ENCODE measurements at places on chromosomes 4 and X.

DNA sequence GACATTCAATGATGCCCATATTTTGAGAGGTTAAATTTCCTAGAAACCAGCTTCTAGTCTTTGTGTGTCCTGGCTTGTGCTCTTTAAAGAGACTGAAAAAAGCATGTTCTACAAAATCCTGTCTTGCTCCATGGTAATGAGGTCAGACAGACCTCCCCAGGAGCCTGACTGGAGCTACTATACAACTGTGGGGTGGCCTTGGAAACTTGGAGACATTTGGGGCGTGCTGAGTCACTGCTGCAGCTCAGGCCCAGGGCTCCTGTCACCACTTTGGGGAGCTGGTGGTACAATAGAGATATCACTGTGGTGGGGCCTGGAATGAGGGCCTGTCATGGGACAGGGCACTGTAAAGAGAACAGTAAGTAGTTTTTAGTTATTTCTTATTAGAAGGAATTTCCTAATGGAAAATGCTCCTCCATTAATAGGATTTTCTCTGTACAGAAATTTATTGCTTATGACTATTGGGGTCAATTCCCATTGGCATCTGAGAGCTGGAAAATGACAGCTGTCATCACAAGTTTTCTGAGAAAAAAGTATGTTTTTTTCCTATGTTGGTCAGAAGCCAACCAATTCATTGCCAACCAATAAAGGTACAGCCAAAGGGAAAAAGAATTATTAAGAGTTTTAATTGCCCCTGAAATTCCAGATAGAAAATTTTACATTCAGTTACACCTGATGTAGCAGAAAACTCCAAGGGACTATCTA, 207.4 kb upstream of the JADE1 start:
- no peak for DNase-seq

DNA sequence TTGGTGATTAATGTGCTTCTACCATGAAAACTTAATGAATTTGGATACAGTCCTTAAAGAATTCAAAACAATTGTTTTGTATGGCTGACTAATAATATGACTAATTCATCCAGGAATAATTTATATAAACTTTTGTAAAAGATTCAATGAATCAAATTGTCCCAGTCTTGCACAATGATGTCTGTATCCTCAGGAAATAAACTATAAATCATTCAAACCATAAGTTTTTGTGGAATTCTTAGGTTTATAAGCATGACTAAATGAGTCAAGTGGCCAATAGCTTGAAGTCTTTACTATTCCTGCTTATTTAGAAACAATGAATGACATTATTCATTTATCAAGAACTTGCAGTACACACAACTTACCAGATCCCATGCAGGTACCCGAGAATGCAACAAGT, 935.0 kb upstream of the INTU start:
- DNase-seq: no peak

DNA sequence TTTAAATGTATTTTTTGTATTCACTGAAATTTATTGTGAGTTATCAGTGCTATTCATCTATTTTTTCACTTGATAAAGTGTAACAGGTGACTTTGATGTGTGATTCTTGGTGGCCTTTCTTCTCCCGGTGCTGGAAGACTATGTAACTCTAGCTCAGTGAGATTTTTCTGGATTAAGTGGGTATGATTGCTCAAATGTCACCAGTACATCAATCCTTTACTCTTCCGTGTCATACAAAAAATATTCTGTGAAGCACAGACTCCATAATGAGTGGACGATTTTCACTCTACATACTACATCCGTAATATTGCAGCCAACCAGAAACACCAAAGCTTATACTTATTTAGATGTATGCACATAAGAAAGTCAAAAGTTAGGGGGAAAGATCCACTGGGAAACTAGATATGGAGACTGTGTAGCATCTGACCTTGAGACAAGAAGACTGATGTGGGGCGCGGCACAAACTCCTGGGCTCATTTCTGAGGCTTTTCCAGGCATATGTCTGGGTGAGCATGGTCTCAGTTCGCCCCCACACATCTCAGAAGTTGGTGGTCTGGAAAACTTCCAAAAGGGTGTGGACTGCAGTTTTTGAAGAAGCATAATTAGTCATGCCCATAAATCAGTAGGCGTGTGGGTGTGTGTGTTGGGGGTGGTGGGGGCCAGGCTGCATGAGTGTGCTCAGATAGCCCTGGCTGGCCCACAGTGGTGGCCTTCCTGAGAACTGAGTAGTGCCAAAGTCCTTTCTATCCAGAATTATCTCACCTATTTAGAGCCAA, 53.9 kb upstream of the TENM3 start:
- DNase-seq: no peak

DNA sequence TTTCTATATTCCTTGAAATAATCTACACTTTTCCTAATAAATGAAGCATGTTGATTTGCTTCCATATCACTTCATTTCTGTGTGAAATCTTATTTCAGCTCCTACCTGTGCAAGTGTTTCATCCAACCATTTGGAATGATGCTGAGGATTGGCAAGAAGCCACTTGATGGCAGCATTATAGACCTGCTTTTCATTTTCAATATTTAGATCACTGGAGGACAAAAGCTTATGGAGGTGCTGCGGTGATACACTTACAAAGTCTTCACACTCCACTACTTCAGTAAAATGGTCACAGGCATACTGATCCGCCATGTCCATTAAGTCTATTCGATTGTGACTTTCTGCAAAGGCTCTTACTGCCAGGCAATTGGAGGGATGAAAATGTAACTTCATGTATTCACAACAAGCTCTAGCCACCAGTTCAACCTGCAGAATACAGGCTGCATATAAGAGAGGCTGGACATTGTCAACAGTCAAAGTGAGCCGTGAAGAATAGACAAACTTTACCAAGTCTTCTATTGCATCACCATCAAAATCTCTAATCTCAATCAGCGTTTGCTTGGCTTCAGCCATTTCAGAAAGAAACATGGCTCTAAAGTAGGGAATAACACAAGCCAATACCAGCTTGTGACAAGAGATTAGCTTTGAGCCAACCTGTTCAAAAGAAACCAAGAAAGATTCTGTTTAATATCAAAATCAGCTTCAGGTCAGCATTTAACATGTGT, 35.1 kb downstream of the KLHL8 start:
- DNase-seq: no peak

GRCh38 chr4:41548305-41548880, 10.4 kb downstream of the LIMCH1 start:
- no peak for DNase-seq

GRCh38 chr4:82779032-82779431, 19.6 kb downstream of the SCD5 start:
- no peak for DNase-seq

GRCh38 chrX:119990556-119991004, 47.0 kb upstream of the NKAP start:
- peak; percentile 49 for DNase-seq

GRCh38 chrX:101195442-101196173, 24.0 kb upstream of the DRP2 start:
- no peak for DNase-seq

- no peak for DNase-seq
These were observed 94.5 kb downstream of the CASK start for GRCh38 chrX:41828826-41829225.

GRCh38 chr4:6177587-6178197, 22.7 kb downstream of the JAKMIP1 start:
- DNase-seq: peak; percentile 64

- DNase-seq: no peak
These were observed 215.4 kb upstream of the MAB21L2 start for GRCh38 chr4:150366487-150366999.

- no peak for DNase-seq
These were observed 245.1 kb downstream of the PPP3CA start for GRCh38 chr4:101102114-101102742.

DNA sequence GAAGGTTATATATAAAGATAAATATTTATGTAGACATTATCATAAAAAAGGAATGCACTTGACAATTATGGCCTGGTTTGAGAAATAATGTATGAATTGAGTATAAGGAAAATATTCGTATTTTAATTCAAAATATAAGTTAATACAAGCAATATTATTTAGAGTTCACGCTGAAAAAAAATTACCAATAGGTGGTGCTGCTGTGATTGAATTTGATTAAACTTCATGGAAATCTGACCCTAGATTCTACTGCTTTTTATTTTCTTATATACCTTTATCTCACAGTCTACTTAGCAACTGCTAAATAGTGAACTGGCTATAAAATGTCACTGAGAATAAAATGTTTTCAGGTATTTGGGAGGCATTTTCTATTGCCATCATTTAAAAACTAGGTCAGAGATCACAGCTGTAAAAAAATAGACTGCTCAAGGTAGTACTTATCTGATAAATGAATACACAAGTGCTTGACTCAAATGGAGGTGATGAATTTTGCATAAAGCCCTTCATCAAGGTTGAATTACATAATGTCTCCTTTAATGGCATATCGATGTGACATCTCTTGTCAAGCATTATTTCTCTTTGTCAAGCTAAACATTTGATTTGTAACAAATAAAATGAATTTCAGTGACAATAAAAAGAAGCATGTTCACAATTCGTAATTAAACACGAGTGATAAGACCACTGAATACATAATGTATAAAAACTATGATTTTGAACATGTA, 1638.8 kb upstream of the PCDH7 start:
- DNase-seq: no peak
